A549 treated with dexamethasone at 1 μM for 4 hours (cell line): ENCODE measurements at places on chromosomes 5 and 9. TPM values are rescaled to one million over a fixed set of nuclear protein-coding genes. Genes with fewer than 3 reads are reported as not detected.

PTGER4 gene
- 5.3 to 9.1 TPM (median 7.7 TPM) in 5 replicates for total RNA-seq

RAB3C gene
- not detected in 5 replicates for total RNA-seq

BARX1 gene
- total RNA-seq, result 8.3 to 12.5 TPM (median 11.2 TPM) in 5 replicates

ATOX1 gene
- total RNA-seq, result 171 to 226 TPM (median 188 TPM) in 5 replicates

PCDHA6 gene
- 0.03 to 0.13 TPM (median 0.04 TPM) in 5 replicates for total RNA-seq

TPPP gene
- 5.4 to 9.8 TPM (median 8.1 TPM) in 5 replicates for total RNA-seq

GABRA6 gene
- not detected in 5 replicates for total RNA-seq

SH2D3C gene
- 0.06 to 0.13 TPM (median 0.06 TPM) in 3 of 5 replicates, not detected in the others for total RNA-seq

ZNF354B gene
- total RNA-seq, result 3.8 to 5.5 TPM (median 4.3 TPM) in 5 replicates

GBGT1 gene
- 0.95 to 2.4 TPM (median 2.1 TPM) in 5 replicates for total RNA-seq

SNCAIP gene
- total RNA-seq, result 0.02 to 0.05 TPM (median 0.04 TPM) in 3 of 5 replicates, not detected in the others

SLC45A2 gene
- total RNA-seq, result not detected in 5 replicates

RASEF gene
- 5.1 to 8.3 TPM (median 7.3 TPM) in 5 replicates for total RNA-seq
